ENCODE measurements at places on chromosomes 13 and 19.

- no peak for DNase-seq
These were observed 1.3 kb downstream of the RFX1 start for GRCh38 chr19:14004619-14005348.

- DNase-seq: no peak
These were observed 45.7 kb upstream of the RNF113B start for GRCh38 chr13:98222816-98223215.

GRCh38 chr19:49151267-49152118 is 3.7 kb downstream of the HRC start:
- DNase-seq: no peak

- no peak for DNase-seq
These were observed 613.7 kb upstream of the GPC6 start for GRCh38 chr13:92612892-92613291.

DNA sequence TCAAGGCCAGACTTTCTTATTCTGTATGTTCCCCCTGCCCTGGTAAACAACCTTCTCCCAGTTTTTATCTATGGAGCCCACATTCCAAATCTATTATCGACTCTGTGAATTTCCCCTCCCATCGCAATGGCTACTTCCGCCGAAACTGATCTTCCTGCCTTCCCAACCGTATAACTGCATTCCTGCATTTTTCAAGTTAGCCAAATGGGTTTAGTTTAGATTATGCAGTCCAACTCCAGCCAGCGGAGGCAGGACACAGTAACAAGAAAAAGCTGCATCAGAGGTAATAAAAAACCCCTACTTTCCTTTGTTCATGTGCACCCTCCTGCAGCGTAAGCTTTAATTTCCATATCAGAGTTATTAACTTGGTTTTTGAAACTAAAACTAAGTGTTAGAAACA is 112.2 kb upstream of the ZNF91 start:
- DNase-seq: no peak

- no peak for DNase-seq
These were observed 66.2 kb downstream of the FOXO1 start for GRCh38 chr13:40600149-40600751.

DNA sequence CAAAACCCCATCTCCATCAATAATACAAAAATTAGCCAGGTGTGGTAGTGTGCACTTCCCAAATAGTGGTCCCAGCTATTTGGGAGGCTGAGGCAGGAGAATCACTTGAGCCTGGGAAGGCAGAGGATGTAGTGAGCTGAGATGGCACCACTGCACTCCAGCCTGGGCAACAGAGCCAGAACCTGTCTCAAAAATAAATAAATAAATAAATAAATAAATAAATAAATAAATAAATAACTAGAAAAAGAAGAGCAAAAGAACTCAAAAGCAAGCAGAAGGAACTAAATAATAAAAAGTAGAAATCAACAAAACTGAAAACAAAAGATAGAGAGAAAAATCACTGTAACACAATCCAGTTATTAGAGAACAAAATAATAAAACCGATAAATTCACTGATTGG is 12.3 kb downstream of the ZNF585A start:
- no peak for DNase-seq

DNA sequence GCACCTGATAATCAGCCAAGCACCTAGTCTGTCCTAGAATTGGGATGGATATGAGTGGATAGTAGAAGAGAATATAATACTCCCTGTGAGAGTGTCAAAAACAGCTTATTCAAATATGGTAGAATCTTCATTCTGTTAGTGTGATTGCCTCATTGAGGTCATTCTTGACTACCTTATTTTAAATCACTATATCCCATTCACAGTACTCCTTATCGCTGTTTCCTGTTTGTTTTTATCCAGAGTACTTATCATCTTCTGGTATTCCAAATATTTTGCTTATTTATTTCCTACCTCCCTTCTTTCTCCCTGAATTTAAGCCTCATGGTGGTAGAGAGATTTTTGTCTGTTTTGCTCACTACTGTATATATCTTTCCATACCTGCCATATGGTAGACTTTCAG is 9.9 kb downstream of the NDFIP2 start:
- DNase-seq: no peak

GRCh38 chr13:101127741-101128353 is 288.5 kb downstream of the NALCN start:
- DNase-seq: peak; percentile 3

DNA sequence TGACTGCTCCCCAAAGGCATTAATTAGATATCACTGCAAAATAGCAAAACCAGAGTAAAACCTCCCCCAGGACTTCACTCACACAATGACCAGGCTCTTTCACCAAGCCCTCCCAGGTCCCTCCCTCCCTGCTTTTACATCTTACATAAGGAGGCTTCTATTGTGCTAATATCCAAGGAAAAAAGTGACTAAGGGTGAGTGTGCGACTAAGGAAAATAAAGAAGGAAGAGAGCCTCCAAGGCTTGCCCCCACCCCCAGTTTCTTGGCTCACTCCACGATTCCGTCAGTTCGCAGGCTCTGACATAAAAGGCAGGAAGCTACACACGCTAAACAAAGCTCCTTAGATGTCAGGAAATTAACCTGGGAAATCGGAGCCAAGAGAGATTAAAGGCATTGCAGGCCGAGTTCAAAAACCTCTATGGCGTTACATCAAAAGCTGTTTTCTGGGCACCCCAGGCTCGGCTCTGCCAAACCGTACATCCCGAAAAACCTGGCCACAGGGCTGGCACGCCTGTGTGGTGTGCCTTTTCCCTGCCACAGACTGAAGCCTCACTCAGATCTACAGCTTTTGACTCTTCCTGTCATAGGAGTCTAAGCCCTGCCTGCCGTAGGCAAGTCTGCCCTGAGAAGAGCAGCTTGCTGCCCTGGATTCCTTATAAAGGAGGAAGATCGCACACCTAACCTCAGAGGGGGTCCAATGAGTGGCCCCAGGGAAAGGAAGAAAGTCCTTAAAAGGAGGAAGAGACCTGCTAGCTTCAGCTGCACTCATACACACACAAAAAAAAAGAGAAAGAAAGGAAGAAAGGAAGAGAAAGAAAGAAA is 67.0 kb upstream of the SERP2 start:
- no peak for DNase-seq

DNA sequence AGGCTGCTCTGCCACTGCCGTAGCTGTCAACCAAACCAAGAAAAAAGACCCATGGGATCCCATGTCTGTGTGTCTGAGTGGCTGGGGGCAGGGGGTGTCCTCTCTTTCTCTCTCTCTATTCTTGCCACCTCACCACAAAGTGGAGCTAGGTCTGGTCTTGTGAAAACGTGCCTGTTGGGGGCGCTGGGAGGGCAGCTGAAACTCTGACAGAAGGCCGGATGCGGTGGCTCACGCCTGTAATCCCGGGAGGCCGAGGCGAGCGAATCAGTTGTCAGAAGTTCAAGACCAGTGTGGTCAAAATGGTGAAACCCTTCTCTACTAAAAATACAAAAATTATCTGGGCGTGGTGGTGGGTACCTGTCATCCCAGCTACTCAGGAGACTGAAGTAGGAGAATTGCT is 29.2 kb downstream of the ZNF146 start:
- DNase-seq: no peak

- DNase-seq: no peak
These were observed 5.1 kb downstream of the ZNF555 start for GRCh38 chr19:2846180-2846894.

DNA sequence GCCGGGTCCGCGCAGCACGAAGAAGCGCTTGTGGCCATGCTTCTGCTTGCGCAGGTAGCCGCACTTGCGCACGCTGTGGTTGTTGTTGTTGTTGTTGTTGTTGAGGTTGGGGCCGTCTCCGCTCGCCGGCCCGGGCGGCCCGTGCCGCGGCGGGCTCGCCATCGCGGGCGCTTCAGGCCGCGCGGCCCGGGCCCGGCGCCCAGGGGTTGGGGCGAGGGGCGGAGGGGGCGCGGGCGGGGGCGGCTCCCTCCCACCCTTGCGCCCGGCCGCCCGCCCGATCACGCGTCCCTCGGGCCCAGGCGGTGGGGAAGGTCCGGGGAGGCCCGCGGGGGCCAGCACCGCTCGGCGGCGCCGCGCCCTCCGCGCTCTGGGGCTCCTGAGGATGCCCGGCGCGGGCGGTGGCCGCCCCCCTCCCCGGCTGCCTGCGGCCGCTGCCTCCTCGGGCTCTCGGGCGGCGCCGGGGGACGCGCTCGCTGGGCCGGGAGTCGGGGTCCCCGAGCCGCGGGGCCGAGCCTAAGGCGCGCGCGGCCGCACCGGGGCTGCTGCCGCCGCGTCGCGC is 412 bp downstream of the IRS2 start:
- DNase-seq: no peak

- DNase-seq: no peak
These were observed 24.8 kb downstream of the SHANK1 start for GRCh38 chr19:50694815-50695145.

DNA sequence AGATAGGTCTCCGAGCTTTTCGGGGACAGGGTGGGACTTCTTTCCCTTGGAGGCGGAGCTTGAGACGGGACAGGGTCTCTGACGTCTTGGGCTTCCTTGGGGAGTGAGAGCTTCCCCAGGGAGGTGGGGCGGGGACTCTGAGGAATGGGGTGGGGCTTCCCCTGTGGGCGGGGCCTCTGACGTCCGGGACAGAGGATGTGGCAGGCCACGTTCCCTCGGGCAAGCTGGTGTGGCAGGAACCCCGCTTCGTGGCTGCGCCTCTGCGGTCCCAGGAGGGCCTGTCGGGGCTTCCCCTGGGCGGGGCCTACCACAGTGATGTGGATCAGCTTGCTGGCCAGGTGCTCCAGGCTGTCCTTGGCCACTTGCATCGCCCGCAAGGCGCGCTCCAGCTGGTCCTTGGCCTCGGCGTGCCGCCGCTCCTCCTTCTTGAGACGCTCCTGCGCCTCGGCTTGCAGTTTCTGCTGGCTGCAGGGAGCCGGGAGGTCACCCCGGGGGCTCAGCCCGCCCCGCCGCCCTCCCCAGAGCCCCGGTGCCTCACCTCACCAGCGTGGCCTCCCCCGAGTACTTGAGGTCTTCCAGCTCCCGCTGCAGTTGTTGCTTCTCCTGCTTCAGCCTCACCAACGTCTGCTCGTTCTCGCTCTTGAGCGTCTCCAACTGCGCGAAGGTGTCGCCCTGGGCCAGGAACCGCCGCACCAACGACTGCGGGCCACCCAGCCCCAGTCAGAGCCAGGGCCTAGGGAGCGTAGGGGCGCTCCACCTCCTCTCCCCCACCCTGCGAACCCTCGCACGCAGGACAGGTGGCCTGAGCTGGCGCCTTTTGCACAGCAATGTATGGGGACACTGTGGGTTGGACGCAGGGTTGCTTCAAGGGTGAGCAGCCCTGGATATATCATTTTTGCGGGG is 3.3 kb upstream of the RGL3 start:
- DNase-seq: peak; percentile 94

DNA sequence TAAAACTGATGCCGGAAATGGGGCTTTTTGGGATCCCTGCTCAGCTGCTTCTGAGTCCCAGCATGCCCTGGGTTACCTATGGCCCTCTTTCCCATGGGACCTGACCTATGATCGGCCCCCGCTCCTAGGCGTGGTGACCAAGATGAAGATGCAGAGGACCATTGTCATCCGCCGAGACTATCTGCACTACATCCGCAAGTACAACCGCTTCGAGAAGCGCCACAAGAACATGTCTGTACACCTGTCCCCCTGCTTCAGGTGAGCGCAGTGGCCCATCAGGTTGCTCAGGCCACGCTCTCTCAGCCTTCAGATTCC is 1.5 kb downstream of the RPS11 start:
- DNase-seq: no peak

GRCh38 chr19:45591004-45591637 is 6.5 kb upstream of the OPA3 start:
- no peak for DNase-seq

- no peak for DNase-seq
These were observed 6.5 kb upstream of the IFNL2 start for GRCh38 chr19:39261704-39262103.

DNA sequence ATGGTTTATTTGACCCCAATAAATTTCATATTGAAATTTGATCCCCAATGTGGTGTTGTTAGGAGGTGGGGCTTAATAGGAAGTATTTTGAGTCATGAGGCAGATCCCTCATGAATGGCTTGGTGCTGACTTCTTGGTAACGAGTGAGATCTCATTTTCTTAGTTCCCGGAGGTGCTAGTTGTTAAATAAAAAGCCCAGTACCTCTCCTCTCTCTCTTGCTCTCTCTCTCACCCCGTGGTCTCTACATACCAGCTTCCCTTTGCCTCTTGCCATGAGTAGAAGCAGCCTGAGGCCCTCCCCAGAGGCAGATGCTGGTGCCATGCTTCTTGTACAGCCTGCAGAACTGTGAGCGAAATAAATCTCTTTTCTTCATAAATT is 39.4 kb upstream of the KATNAL1 start:
- DNase-seq: no peak

- DNase-seq: no peak
These were observed 80.4 kb downstream of the INSR start for GRCh38 chr19:7213628-7214323.

DNA sequence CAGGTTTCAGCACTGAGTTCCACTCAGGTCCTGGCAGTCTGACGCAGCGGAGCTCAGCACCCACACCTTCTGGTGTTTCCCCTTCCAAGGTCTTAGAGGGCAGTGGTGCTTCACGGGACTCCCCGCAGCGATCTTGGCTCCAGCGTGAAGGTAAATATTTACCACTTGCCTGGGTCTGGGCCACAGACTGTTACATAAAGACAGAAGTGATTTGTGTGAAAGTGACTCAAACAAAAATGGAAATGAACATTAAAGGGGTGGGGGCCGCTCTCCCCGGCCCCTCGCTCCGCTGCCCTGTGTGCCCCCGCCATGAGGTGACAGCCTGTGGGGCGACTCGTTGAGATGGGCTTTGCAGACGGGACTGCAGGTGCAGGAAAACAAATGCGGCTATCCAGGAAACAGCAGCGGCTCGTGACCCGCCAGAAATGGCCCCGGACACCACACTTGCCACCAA is 55.0 kb downstream of the GGACT start:
- DNase-seq: no peak

- no peak for DNase-seq
These were observed 8.3 kb downstream of the STXBP2 start for GRCh38 chr19:7645163-7645562.

DNA sequence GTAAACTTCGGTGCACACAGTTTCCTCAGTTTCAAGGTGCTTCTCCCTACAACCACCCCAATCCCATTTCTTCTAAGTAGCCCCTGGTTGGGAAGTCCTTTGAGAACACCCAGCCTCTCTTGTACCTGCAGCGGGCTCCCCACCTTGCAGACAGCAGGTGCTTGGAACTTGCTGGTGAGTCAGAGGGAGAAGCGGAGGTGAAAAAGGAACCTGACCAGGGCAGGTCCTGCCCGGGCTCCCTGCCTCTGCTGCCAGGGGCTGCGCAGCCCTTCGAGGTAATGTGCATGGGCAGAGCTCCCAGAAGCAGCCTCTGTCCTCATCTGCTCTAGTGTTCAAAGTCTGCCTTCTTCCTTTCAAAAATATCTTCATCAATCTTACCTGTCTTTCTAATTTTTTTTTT is 274.0 kb upstream of the SOX1 start:
- no peak for DNase-seq

DNA sequence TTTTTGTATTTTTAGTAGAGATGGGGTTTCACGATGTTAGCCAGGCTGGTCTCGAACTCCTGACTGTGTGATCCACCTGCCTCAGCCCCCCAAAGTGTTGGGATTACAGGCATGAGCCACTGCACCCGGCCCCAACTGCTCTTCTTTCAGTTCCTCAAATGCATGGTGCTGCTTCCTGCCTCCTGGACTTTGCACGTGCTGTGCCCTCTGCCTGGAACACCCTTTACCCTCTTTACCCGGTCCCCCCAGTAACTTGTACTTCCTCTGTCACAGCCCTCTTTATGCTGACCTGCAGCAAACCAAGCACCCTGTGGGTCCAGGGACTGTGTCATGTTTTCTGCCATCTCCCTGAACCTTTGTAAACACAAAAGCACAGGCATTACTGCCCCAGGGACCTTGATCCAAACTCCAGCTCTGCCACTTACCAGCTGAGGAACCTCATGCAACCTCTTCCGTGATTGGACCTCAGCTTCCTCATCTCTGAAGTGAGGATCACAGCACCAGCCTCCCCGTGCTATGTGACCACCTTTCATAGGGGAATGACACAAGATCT is 3.8 kb downstream of the BLVRB start:
- DNase-seq: peak; percentile 52
